DMS53 (cell line): ENCODE measurements at places on chromosomes 13 and 19.

GRCh38 chr13:23377983-23378632 lies 55.4 kb downstream of the SACS start:
- DNase-seq = no peak

- DNase-seq = no peak
These were observed 996 bp downstream of the ERVV-2 start for GRCh38 chr19:53045536-53045935.

DNA sequence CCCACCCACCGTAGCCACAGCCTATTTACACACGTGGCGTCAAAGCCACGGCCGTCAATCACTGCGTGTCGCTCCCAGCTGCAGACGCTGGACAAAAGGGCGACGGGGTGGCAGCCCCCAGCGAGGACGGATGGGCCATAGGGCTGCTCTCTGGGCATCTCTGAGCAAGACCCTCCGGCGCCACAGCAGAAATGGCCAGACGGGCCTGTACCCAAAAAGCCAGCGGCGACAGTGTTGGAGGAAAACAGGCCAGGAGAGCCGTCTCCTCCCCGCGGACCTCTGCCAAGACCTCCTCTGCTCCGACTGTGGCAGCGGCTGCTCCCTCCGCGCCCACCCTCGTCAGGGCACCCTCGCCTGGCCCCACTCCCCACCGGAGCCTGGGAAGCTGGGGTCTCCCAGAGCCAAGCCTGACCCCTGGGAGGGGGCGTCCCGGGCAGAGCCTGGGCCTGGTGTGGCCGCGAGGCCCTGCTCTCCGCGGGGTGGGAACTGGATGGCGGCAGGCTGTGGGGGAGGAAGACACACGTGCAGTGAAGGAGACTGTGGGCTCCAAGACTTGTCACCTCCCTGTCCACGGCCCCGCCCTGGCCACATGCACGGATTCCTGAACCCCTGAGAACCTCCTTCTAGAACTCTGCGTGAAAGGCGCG lies 2.7 kb downstream of the C2CD4C start:
- no peak for DNase-seq

DNA sequence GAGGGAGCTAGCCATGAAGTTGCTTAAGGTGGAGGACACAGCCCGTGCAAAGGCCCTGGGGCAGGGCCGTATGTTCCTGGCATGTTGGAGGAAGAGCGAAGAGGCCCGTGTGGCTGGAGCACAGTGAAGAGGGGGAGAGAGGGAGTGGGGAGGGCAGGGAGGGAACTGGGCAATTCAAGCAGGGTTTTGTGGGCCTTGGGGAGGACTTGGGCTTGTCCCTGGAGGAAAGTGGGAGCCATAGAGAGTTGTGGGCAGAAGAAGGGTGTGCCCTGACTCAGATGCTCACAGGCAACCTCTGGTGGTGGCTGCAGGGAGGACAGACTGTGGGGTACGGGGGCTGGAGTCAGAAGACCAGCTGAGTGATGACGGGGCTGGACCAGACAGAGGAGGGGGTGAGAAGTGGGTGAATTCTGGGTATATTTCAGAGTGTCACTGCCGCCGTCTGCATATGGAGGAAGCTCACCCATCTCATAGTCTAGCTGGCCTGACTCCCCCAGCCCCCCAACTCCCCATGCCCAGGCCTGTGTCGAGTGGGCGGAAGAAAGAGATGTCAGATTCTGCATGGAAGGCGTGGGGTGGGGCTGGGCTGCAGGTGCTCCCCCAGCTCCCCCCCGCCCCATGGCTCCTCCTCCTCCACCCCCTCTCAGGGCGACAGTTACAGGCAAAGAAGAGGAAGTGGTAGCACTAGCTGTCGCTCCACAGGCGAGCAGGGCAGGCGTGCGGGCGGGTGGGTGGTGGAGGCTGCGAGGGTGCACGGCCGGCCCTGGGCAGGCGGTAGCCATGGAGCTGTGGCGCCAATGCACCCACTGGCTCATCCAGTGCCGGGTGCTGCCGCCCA lies at the start of gene VAV1:
VAV1 (plus strand) TSS at position 681 of the 838 bp plus-strand sequence; CDS start at position 781, 100 bp downstream.
- DNase-seq = no peak

DNA sequence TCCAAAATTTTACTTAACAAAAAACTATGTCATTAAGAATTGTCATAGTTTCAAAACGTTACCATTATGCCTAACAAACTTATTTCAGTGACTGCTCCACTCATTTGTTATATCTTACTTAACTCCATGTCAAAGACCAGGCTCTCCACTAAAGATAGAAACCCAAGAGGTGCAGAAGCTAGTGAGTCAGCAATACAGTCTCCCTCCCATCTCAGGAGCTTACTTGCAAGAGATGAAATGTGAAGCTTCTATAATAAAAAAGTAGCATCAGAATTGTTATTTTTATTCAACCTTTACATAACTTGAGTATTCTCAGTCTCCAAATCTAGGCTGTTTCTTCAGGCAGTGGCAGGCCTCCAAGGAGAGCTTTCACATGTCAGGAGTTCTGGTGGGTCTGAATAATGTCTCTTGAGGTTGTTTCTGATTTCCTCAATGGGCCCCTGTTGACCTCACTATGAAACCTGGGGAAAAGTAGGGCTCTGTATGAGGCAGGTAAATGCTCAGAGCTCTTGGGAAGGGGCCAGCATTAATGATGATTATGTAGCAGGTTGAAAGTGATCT lies 242.0 kb downstream of the NDFIP2 start:
- no peak for DNase-seq

GRCh38 chr13:98451676-98452470 lies 125.0 kb downstream of the STK24 start:
- peak; percentile 4 for DNase-seq

DNA sequence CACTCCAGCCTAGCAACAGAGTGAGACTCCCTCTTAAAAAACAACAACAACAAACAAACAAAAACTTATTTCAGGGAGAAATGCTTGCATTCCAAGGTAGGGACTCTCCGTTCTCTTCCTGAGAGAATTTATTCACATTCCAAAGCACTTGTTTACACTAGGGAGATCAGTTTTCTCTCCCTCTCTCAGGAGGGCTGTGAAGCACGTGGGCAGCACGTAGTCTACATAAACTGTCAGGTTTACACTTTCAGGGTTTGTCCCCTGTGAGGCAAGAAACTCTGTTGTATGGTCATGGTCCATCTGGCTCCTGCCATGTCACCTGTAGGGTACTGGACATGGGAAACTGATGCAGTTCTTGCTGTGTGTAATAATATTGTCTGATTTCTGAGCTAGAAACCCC lies 31.6 kb downstream of the WDR87 start:
- peak; percentile 51 for DNase-seq

- no peak for DNase-seq
These were observed 6.2 kb downstream of the NUCB1 start for GRCh38 chr19:48906324-48906723.

- DNase-seq = no peak
These were observed 14.0 kb upstream of the VSTM2B start for GRCh38 chr19:29511768-29512167.

DNA sequence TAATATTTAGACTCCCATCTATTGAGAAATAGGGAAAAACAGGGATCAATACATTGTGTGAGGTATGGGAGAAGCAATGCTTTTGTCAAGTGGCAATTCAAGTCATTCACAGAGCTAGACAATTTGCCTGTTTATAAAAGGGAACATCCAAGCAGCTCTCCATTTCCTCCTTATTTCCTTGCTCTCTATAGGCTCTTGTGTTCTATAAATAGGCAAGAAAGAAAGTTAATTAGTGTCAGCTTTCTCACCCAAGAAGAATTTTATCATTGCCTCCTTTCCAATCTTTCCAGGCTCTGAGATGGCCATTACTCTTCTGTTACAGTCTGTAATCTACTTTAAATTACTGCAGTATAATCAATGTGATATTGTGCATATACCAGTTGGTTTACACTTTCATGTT lies 199.9 kb downstream of the LHFPL6 start:
- DNase-seq = no peak

DNA sequence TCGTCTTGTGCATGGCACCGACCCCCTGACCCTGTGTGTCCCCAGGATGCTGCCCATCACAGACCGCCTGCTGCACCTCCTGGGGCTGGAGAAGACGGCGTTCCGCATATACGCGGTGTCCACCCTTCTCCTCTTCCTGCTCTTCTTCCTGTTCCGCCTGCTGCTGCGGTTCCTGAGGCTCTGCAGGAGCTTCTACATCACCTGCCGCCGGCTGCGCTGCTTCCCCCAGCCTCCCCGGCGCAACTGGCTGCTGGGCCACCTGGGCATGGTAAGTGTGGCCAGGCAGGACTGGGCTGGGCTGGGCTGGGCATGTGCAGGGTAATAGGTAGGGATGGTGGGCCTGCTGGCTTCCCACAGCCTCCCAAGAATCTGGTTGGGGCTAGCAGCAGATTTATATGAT lies 17.0 kb downstream of the CYP4F22 start:
- no peak for DNase-seq

GRCh38 chr13:93398167-93399035 lies 171.8 kb downstream of the GPC6 start:
- DNase-seq = no peak

DNA sequence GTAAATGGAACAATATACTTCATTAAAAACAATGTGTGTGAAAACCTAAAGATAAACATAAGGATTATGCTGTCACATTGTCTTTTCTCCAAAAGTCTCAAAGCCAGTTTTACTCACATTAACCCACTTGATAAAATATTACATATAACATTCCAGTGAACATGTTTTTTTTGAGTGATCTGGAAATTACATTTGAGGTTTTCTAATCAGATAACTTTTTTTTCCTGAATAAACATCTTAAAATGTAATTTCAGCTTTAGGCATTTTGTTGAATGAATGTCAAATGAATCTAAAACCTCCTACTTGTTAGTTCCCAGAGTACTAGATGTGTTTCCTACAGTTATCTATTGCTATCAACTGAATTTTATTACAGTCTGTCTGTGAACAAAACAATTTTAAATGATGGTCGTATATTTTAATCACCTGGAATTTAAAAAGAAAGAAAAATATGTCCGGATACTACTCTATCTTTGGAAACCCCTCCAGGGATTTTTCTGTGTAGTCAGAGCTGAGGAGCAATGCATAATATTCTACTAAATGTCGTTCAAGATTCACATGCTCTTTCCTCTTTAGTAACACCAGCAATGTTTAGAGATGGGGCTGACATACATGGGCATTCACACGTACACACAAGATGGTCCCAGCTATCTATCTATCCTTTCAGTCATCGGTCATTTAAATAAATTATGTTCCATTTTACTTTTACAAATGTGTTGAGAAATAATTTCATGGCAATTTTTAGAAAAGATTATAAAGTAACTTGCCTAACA lies 283.9 kb downstream of the KLF12 start:
- no peak for DNase-seq

DNA sequence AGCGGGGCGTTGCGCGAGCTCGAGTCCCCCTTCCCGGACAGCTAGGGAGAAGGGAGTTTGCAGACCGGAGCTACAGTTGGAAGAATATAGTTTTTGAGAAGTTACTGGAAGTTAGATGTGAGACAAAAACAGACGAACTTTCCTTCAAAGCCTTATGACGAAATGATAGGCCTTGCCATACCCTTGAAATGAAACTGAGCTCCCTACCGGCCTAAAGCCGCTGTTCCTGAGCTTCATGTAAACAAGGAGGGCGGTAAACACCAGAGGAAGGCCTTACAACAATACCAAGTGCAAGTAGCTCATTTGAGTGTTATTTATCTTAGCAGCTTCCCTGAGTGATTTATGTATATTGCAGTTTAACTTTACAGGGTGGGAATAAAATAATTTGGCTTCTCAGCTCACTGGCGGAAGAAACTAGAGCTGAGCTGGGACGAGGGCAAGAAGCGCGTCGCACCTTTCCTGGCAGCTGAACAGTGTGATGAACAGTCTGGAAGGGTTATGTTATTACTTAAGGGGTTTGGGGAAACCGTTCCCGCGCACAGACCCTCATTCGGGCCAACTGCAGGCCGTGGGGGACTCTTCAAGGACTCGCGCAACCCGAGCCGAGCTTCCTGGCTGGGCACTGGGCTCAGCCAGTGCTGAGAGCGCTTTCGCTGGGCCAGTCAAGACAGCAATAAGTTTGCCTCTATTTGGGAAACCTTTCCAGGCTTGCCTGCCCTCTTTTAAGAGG lies 111.2 kb downstream of the KCNRG start:
- peak; percentile 77 for DNase-seq

DNA sequence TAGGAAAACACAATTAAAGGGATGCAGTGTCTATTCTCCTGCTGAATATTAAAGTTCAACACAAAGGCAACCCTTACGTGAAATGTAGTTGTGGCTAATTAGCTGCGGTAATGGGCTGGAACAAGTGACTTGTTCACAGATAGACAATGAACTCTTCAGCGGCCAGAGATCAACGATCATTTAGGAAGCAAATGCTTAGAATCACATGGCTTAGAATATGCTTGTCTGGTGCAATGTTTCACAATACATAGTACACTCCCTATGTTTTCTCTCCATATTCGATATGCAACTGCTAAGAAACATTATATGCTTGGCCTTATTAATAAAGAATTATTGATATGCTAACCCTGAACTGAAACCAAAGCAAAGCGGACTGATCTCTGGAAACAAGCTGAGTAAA lies 25.7 kb upstream of the MTUS2 start:
- no peak for DNase-seq
